GM03348 (cell line): ENCODE measurements at places on chromosomes 5 and 9.

- no peak for DNase-seq
These were observed 26.0 kb downstream of the ARRDC3 start for GRCh38 chr5:91357012-91357634.

DNA sequence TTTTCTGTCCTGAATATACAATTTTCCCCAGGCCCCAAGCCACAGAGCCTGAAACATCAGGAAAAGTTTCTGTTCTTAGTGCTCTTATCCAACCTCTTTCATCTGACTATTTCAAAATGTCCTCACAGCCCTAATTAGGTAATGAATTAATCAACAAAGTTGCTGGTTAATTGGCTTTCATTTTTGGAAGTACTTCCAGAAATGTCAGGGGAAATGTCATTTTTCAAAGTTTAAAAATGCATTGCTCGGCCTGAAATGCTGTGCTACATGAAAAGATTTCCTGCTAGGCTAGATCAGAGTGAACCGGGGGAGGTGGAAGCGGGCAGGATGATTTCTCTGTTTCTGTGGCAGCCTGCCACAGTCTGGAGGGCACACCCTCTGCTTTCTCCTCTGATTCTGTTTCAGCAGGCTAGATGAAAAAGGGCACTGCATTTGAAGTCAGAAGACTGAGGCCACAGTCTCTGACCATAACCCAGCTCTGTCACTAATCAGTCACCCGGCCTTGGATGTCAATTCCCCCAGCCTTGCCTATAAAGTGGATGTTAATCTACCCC is 55.9 kb upstream of the BARX1 start:
- DNase-seq, result peak; percentile 55

DNA sequence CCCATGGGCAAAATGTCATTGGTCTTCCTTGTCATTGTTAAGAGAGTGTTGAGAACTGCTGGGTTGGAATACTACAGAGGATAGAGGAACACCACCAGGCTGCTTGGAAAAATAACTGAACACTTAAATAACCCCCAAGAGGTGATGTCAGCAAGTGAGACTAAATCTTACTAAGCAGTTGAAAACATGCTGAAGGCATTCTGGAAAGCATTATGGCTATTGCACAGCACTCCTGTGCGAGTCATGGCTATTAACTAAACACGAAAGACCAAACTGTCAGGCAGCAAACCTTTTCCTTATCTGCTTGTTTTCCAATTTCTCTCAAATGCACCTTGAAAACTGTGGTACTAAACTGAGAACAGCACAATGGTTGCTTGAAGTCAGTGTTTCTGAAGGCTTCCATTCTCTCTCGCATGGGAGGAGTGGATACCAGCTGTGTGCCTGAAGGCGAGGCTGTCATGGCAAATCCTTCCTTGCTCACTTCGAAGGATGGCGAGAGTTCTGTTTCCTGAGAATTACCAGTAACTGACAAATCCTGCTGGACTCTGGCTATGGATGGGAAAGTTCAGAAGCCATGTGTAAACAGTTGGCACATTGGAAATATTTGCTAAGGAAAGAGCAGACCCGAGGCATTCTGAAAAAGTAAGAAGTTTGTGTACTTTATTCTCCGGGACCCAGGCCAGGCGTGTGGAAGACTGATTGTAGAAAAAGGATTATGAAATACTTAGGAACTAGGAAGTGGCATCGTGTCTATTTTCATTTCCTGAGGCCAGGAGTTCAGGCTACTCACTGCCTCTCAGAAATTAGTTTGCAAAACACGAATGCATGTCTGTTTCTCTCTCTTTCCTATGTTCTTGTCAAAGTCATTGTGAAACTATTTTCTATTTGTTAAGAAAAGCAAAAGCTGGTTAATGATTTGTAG is 182.1 kb downstream of the DMRT2 start:
- DNase-seq, result peak; percentile 72

GRCh38 chr5:131230406-131230805 is 33.4 kb upstream of the CDC42SE2 start:
- DNase-seq, result no peak

DNA sequence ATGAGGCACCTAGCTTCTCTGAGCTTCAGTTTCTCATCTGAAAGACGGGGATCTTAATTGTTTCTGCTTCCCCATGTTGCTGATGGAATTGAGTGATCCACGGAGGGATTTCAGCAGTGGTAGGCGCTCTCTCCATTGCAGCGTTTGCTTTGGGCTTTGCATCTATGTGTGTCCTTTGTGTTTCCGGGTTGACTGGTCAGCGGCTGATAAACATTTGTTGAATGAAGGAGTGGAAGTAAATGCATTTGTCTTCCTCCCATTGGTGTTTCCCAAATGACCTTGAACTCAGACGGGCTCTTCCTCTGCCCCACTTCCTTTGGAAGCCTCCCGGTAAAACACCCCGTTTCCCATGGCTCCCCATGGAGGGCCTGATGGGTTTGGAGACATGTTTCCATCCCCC is 117.2 kb downstream of the GAPVD1 start:
- DNase-seq, result no peak

- DNase-seq, result no peak
These were observed 56.6 kb downstream of the RGS3 start for GRCh38 chr9:113520109-113520642.

DNA sequence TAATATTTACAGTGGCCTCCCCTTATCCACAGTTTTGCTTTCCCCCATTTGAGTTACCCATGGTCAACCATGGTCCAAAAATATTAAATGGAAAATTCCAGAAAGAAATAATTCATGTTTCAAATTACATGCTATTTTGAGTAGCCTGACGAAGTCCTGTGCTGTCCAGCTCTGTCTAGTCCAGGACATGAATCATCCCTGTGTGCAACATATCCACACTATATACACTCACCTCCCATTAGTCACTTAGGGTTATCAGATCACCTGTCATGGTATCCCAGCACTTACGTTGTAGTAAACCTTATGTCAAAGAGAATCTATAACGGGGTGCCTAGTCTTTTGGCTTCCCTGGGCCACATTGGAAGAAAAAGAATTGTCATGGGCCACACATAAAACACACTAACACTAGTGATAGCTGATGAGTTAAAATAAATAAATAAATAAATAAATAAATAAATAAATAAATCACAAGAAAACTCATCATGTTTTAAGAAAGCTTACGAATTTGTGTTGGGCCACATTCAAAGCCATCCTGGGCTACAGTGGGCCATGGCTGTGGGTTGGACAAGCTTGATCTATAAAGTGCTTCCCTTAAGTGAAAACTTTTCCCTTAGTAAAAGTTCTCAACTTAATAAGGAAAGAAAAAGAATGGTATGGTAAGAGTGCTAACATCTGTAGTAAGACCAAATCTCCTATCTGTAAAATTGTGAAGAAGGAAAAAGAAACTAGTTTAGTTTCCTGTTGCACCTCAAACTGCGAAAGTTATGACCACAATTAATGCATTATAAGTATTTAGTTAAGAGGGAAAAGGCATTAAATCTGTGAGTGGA is 15.9 kb upstream of the OMD start:
- peak; percentile 55 for DNase-seq

- peak; percentile 48 for DNase-seq
These were observed 256.7 kb downstream of the ARRDC3 start for GRCh38 chr5:91126448-91126847.
